Type B pancreatic cell (in vitro differentiated cells): ENCODE measurements at places on chromosomes 12 and 14.

DNA sequence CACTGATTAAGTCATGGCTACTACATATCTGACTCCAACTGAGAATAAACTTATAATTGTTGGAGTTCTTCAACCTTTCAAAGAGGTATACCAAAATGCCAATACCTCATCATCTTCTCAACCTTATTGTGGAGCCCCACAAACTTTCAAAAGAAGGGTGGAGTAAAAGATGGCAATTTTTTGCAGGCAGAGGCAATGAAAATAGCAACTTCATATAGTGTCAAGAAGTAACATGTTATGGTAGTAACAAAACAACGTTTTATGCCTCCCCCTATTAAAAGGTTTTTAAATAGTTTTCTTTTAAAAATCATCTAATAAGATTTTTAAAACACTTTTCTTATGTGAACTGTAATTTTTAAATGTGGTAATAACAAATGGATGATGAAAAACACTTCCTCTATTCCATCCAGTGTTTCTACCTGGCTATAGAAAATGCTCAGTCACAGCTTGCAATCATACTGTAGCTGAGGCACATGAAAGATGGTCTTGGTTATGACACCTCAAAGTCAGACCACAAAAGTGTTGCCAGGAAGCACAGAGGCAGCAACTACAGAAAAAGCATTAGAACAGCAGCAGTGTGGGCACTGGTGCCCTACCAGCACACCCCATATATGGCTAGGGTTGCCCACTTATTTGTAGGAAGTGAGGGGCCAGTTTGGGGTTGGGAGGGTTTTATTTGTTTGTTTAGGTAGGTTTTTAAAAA lies 7.0 kb downstream of the PPP1R12A start:
- peaks cover 19% of the 10 kb centered on the region for H3K4me1 ChIP-seq
- DNase-seq, result no peak
- H3K4me3 ChIP-seq, result no peak overlapping the region

- no peak overlapping the region for H3K27ac ChIP-seq
- H3K36me3 ChIP-seq, result peaks cover 4% of the 10 kb centered on the region
- peaks cover 5% of the 10 kb centered on the region for H3K4me1 ChIP-seq
- no peaks in the 10 kb centered on the region for H3K27me3 ChIP-seq
- DNase-seq, result no peak
- no peak overlapping the region for H3K4me3 ChIP-seq
Measured at GRCh38 chr12:68776976-68777610, 30.9 kb upstream of the MDM2 start.

DNA sequence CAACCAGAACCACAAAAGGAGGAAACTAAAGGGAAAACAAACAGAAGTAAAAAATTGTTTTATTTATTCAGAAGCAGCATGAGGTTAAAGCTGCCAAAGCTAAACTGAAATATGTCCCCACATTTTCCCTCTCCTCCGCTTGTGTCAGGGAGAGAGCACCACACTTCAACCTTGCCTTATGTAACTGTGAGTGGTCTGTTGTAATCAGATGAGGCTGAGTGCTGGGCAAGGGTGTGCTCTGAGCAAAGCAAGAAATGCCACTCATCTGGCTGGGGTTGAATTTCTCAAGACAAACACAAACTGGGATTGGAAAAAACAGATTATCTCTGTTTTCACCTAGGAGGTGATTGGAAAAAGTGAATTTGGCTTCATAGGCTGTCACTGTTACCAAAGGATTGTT lies 12.2 kb downstream of the CAPZA3 start:
- peaks cover under 1% of the 10 kb centered on the region for H3K36me3 ChIP-seq
- H3K4me1 ChIP-seq, result peaks cover 10% of the 10 kb centered on the region
- peaks cover 24% of the 10 kb centered on the region for H3K27me3 ChIP-seq
- H3K27ac ChIP-seq, result no peak overlapping the region
- no peak overlapping the region for H3K4me3 ChIP-seq

DNA sequence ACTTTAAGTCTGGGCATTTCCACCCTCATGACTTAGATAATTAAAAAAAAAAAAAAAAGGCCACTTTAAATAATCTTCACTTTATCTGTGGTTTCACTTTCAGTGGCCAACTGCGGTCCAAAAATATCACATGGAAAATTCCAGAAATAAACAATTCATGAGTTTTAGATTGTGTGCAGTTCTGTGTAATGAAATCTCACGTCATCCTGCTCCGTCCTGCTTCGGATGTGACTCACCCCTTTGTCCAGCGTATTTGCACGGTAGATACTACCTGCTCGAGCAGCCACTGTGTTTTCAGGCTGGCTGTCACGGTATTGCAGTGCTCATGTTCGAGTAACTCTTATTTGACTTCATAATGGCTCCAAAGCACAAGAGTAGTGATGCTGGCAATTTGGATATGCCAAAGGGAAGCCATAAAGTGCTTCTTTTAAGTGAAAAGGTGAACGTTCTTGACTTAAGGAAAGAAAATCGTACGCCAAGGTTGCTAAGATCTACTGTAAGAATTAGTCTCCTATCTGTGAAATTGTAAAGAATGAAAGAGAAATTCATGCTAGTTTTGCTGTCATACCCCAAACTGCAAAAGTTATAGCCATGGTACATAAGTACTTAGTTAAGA lies 2.4 kb downstream of the E2F7 start:
- peaks cover 26% of the 10 kb centered on the region for H3K4me1 ChIP-seq
- no peaks in the 10 kb centered on the region for H3K27me3 ChIP-seq
- no peak for DNase-seq

DNA sequence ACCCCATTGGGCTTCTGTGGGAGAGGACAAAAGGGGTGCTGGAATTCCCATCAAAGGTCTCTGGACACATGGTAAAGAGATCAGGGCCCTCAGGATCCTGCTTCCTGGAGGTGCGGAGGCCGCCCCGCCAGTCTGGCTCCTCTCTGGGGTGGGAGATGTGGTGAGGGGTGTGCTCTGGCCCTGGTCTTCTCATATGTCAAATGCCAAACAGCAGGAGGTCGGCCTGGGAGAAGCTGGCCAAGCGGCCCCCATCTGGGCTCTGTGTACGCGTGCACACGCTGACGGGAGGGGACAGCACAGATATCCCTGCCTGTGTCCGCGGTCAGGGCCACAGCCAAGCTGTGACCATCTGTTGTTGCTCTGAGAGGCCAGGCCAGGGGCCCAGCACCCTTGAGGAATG lies 14.1 kb downstream of the FIGNL2 start:
- peaks cover 47% of the 10 kb centered on the region for H3K4me1 ChIP-seq
- no peak overlapping the region for H3K27ac ChIP-seq
- H3K36me3 ChIP-seq, result peaks cover 11% of the 10 kb centered on the region
- no peaks in the 10 kb centered on the region for H3K27me3 ChIP-seq

- peaks cover 3% of the 10 kb centered on the region for H3K27me3 ChIP-seq
- H3K27ac ChIP-seq, result no peak overlapping the region
- H3K4me1 ChIP-seq, result no peaks in the 10 kb centered on the region
- no peak overlapping the region for H3K4me3 ChIP-seq
- no peak for DNase-seq
Measured at GRCh38 chr12:30278401-30278800, 417.3 kb downstream of the IPO8 start.

DNA sequence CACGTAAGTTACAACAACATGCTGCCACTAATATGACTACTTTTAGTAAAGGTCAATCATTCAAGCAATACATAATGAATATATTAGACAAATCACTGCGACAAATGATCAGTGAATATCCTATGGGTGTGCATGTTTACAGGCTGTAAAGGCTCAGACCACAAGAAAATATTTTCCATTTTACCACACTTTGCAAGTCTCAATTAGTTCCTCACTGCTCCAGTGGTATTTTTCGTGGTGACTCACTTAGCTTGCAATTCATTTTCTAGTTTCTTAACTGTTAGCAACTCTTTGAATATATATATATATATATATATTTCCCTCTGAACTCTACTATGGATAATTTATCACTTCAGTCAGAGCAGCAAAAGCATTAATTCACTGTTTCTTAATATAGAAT lies 96.9 kb downstream of the EML5 start:
- H3K27ac ChIP-seq, result no peak overlapping the region
- no peaks in the 10 kb centered on the region for H3K4me1 ChIP-seq
- no peak for DNase-seq
- no peaks in the 10 kb centered on the region for H3K36me3 ChIP-seq
- H3K4me3 ChIP-seq, result no peak overlapping the region
- no peaks in the 10 kb centered on the region for H3K27me3 ChIP-seq

DNA sequence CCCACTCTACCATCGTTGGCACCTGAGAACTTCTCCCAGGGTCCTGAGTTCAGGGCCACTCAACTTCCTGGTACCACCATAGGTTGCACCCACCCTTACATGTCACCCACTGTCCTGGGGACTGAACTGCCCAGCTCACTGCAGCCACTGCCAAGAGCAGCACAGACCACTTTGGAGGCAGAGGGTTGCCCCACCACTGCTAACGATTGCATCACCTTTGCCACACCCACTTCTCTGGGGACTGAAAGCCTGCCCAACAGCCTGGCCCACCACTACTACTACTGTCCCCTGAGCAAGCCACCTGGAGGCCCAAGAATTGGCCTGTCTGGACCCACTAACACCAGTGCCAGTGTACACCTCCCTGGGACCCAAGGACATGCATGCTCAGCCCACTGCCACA lies 27.6 kb downstream of the CACNA2D4 start:
- peaks cover 3% of the 10 kb centered on the region for H3K36me3 ChIP-seq
- no peak overlapping the region for H3K27ac ChIP-seq
- peaks cover 50% of the 10 kb centered on the region for H3K27me3 ChIP-seq
- H3K4me3 ChIP-seq, result no peak overlapping the region
- peak; percentile 34 for DNase-seq
- H3K4me1 ChIP-seq, result no peaks in the 10 kb centered on the region

DNA sequence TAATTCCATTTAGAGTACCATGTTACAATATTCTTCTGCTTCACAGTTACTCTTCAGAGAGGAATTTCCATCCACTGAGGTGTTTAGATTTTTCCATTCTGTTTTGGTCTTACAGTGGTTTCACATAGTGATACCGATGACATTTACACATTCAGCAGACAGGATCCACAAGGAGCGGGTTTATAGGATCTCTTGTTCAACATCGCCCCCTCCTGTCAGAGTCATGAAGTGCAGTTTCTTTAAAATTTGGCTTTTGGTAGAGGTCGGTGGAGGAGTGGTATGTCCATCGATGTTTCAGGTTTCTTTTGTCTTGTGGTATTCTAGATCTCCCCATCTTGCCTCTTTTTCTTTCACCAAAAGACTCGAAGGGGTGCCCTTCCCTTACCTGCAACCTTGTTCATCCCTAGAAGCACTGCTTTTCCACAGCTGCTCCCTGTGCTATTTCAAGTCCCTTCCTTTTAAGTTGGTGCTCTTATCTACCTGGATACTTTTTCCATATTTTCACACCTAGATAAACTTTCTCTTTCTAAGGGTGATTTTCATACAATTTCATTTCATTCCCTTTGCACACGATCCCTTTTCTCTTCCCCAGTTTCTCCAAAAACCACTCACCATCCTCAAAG lies 181.3 kb downstream of the ITPR2 start:
- H3K27ac ChIP-seq, result no peak overlapping the region
- no peak for DNase-seq
- no peak overlapping the region for H3K4me3 ChIP-seq
- no peaks in the 10 kb centered on the region for H3K4me1 ChIP-seq

DNA sequence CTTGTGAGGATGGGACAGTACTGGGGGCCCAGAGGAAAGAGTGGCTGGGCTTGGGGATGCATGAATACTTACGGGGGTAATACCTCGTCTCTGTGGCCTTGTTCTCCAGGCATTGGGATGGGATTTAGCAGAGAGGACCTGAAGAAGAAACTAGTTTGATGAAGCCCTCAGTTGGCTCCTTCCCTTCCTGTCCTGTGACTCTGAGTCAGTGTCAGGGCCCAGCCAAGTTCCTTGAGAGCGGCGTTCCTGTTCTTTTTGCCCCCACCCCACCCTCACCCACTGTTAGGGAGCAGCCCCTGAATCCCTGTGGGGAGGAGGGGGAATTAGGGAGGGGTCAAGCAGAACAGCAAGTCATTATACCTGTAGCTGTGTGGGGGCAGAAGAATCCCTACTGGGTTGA lies 5.2 kb upstream of the LRP1-AS start:
- H3K27ac ChIP-seq, result no peak overlapping the region
- H3K27me3 ChIP-seq, result no peaks in the 10 kb centered on the region
- peaks cover 42% of the 10 kb centered on the region for H3K4me1 ChIP-seq

- no peak overlapping the region for H3K27ac ChIP-seq
- peaks cover 15% of the 10 kb centered on the region for H3K4me1 ChIP-seq
- H3K27me3 ChIP-seq, result no peaks in the 10 kb centered on the region
- no peak for DNase-seq
Measured at GRCh38 chr12:67364228-67364627, 95.1 kb downstream of the CAND1 start.

DNA sequence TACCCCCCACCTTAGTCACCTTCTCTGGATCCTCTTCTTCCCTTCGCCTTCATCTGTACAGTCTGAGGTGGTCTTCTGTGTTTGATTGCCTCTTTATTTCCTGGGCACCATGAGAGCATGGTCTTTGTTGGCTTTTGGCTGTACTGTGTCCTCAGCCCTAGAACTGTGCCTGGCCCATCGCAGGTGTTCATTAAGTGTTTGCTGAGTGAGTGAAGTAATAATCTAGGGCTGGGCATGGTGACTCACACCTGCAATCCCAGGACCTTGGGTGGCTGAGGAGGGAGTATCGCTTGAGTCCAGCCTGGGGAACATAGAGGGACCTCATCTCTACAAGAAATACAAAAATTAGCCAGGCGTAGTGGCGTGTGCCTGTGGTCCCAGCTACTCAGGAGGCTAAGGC lies 13.9 kb downstream of the ALDH2 start:
- no peaks in the 10 kb centered on the region for H3K27me3 ChIP-seq
- H3K36me3 ChIP-seq, result peaks cover 13% of the 10 kb centered on the region
- no peak overlapping the region for H3K4me3 ChIP-seq

DNA sequence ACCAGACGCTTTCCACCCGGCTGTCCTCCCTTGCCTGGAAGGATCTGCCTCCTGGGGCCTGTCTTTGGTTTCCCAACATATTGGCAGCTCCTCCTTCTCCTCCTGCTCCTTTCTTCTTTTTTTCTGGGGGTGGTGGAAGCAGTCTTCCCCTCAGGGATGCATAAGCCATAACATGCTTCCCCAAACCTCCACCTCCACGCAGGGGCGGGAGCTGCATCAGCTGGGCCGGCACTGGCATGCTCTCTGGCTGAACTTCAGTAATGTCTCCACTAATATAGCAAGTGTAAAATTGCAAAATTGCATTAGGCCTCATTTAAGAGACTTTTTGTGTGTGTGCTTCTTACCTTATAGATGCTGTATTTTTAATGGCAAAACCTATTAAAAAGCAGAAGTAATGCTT lies 58.6 kb downstream of the GLT1D1 start:
- H3K36me3 ChIP-seq, result no peaks in the 10 kb centered on the region
- no peaks in the 10 kb centered on the region for H3K4me1 ChIP-seq
- no peak for DNase-seq
- no peaks in the 10 kb centered on the region for H3K27me3 ChIP-seq

- H3K27ac ChIP-seq, result peak overlapping the region; percentile 3
- DNase-seq, result no peak
- peak overlapping the region; percentile 55 for H3K4me3 ChIP-seq
- H3K36me3 ChIP-seq, result peaks cover 9% of the 10 kb centered on the region
Measured at GRCh38 chr14:61111209-61111665, 130.2 kb downstream of the SLC38A6 start.

GRCh38 chr14:93535537-93535936 lies 104.8 kb downstream of the UNC79 start:
- DNase-seq, result no peak
- H3K27ac ChIP-seq, result no peak overlapping the region
- peaks cover 4% of the 10 kb centered on the region for H3K27me3 ChIP-seq
- peaks cover 4% of the 10 kb centered on the region for H3K36me3 ChIP-seq
- H3K4me3 ChIP-seq, result no peak overlapping the region
